Natural killer cell (primary cell): ENCODE measurements at places on chromosomes 2 and 18. TPM values are rescaled to one million over a fixed set of nuclear protein-coding genes. Genes with fewer than 3 reads are reported as not detected.

- no peak for DNase-seq
These were observed 16.8 kb downstream of the GPD2 start for GRCh38 chr2:156452971-156453370.

DNA sequence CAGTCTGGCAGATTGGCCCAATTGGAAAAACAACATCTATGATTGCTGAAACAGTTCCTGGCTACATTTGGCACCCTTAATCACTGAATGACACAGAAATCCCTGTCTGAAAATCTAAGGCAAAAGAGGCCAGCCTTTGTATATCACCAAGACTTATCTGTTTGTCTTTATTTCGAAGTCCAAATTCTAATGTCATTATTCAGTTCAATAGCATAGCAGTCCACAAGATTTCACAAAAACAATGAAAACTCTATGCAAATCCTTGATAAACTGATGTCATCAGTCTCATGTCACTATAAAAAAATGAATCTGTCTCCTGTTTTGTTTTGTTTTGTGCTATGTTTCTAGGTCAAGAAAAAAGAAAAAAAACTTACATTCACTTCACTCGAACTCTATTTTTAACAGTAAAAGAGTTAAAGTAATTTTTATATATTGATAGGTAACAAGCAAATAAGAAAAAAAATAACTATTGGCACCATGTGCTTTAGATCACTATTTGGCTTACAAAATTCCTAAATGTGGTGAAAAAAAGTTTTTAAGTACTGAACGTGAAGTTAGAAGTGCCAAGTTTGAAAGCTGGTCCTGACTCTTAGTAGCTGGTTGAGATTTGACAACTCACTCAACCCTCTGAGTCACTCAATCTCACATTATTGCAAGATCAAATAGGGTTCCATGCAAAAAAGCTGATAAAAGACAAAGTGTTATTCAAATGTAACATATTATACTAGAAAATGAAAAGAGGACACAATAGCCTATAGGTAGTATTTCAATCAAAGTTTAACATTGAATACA, 359.3 kb downstream of the IRS1 start:
- no peak for DNase-seq

SLC40A1 gene
- total RNA-seq = 4.4 TPM

GATA6 gene
- total RNA-seq = 0.54 TPM

- DNase-seq = no peak
These were observed 12.3 kb downstream of the SCG2 start for GRCh38 chr2:223589901-223590300.

CTAGE1 gene
- not detected for total RNA-seq

TGFA gene
- 8.6 TPM for total RNA-seq

DNA sequence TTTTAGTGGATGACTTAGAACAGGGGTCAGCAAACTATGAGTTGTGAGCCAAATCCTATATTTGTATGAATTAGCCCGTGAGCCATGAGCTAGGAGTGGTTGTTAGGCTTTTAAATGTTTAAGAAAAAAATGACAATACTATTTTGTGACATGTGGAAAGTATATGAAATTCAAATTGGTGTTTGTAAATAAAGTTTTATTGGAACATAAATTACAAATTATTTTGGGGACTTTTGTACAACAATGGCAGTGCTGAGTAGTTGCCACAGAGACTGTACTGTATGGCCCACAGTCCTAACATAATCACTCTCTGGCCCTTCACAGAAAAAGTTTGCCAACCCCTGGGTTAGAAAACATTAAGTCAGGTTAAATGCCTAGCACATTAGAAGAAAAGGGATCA, 26.1 kb downstream of the ADNP2 start:
- DNase-seq = no peak

DNA sequence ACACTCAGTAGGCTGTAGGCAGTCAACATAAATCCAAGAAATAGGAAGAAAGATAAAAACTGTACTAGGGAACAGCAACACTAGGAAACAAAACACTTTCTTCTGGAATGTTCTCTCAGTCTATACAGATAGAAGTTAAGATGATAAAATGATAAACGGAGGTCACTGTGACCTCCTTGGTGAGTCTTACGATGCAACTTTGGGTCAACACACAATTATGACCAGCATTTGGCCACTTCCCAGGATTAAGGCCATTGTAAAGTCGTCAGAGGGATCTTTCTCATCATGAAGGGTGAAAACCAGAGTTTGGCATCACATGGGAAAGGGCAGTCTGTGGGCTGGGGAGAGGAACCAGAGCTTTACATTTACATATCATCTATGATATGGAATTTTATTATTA, 33.4 kb downstream of the LAMA3 start:
- no peak for DNase-seq

DNA sequence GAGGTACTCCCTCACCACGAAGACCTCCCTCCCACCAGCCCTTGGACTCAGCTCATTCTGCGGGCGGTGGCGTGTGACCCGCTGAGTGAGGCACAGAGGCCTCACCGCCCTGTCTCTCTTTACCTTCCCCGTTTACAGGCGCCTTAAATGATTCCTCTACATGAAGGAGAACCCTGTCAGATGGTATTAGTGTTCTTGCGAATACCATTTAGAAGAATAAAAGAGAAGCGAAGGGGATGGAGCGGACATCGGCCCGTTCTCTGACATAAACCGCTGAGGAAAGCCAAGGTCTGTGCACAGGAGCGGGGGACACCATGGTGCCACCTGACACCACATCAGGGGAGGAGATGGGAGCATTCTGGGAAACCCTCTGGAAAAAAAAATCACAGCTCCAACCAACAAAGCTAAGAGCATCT, 179.8 kb downstream of the HDAC4 start:
- no peak for DNase-seq

DNA sequence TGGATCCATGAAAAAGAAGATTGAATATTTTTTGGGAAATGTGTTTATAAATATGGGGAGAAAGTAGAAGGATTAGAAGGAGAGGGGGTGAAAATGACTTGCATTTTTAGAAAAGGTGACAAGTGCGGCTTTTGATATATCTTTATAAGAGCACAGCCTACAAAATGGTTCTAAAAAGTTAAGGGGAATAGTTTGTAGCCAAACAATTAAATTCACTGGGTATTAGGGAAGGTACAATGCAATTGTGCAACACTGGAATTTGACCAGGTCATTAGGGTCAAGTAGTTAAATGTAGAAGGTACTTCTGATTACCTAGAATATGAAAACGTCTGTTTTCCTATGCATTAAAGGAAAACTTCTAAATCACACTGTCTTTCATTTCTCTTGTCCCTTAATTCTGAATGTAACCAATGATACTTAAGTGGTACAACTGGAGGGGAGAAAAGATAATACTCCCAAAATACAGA, 44.5 kb upstream of the SERTAD2 start:
- DNase-seq = no peak

SPRED2 gene
- total RNA-seq = 8.3 TPM

DNA sequence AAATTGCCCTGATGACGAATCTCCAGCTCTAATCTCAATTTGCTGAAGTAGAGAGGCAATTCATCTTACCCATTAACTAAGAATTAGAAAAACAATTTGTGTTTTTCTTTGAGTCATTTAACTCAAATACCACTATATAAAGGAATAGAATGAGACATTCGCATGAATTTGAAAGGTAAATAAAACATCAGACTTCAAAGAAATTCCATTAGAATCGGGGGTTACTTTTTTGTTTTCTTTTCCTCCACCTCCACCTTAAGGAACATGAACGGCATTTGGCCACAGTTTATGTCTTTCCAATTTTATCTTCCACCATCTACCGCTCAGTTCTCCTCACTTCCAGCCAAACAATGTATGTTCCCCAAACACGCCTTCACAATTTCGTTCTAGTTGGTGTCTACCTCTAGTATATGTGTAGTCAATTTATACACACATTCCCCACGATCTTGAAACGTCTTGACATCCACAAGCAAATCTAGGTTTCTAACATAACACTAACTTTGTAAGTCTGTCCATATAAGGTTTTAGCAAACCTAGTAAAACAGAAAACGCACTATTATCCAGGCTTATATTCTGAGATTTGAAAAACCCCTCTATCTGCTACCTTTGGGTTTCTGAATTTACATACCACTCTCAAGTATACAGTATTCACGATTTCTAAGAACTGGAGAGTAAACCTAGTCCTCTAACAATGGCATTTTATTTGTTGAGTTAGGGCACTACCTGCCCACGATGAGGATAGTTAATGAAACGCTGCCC, 1.2 kb upstream of the SMCHD1 start:
- no peak for DNase-seq

DNA sequence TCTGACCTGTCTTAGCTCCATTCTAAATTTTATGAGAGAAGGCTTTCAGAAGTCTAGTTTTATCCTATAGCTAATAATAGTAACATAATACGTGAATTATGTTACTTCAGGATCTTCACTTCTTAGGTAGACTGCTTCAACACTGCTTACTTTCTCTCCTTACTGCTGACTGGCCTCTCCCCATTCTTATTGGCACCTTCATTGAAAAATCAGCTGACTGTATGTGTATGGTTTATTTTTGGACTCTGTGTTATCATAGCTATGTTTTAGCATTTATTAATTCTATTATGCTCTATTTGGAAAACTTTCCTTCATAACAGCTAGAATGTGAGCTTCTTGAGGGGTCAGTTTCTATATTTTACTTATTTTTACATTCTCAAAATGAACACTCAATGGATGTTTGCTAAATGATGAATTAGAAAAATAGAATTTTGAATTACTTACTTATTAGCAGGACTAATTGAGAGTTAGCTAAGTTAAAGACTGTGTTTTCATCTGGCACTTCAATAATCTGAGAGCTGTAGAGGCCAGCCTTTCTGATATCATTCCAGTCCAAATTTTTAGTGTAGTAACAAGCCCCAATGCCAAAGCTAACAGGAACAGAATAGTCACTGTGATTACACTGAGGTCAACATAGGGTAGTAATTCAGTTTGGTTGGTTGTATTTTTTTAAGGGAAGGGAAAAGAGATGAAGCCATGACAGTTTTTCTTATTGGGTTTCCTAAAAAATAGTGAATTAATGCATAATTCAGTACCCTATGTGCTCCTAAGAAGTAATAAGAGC, 92.3 kb downstream of the TTC27 start:
- no peak for DNase-seq

AQP12B gene
- not detected for total RNA-seq

DNA sequence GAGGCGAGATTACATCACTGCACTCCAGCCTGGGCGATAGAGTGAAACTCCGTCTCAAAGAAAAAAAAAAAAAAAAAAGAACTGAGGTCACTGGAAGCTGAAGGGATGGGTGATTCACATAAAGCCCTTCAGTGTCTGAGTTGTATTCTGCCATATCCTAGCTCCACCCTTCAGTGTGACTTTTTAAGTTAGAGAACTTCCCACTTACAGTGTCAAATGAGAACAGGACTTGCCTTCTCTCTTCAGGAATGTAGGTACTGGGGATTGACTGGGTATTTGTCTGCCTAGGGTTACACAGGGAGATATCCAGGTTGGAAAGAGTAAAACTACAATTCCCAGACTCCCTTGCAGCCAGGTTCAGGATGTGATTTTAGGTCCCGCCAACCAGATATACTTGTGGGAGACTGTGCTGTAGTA, 37.9 kb downstream of the EHD3 start:
- no peak for DNase-seq

NOL4 gene
- total RNA-seq = not detected

DNA sequence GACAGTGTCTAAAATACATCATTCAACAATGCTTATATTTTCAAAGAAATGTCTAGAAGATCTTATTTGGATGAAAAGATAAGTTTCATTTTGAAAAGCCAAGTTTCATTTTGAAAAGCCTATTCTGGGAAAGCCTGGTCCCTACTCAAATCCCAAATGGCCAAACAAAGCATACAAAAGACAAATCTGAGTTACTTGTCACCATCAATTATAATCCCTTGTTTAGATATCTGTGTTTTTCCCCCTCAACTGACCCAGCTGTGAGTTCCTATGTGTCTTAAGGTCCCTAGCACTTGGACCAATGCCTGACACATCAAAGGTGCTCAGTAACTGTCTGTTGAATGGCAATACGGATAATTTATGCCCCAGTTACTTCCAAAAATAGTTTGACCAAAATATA, 52.3 kb upstream of the THOC1 start:
- DNase-seq = no peak

CRYGD gene
- total RNA-seq = not detected

DNA sequence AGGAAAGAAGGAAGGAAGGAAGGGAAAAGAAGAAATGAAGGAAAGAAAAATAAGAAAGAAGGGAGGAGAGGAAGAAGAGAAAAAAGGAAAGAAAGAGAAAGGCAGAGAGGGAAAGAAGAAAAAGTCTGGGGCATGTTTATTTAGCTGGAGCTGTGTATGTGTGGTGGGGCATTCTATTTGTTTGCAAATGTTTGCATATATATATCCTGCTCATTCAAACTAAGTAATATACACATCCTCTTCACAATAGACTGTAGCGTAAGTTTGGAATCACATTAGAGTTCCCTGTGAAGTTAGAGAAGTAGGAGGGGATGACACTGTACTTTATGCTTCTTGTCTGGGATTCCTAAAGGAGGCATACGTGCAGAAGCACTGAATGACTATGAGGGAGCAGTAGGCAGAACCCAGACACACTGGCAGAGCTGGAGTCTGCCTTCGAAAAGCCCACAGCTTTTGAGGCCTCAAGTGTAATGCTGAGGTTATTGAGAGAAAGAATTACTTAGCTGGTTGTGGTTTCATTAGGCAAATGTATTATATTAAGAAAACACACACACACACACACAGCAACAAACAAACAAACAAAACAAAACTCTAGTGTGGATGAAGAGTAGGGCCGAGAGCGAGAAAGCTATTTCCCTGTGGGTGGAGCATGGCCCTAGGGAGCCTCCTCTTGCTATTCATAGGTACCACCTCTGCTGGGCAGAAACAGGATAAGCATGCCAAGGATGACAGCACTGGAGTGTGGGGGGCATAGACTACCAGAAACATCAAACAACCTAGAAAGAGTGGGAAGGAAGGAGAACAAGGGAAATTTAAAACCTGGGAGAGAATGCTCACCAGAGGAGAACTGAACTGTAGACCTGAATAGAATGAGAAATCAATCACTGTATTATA, 905.1 kb upstream of the NXPH2 start:
- DNase-seq = no peak

DNA sequence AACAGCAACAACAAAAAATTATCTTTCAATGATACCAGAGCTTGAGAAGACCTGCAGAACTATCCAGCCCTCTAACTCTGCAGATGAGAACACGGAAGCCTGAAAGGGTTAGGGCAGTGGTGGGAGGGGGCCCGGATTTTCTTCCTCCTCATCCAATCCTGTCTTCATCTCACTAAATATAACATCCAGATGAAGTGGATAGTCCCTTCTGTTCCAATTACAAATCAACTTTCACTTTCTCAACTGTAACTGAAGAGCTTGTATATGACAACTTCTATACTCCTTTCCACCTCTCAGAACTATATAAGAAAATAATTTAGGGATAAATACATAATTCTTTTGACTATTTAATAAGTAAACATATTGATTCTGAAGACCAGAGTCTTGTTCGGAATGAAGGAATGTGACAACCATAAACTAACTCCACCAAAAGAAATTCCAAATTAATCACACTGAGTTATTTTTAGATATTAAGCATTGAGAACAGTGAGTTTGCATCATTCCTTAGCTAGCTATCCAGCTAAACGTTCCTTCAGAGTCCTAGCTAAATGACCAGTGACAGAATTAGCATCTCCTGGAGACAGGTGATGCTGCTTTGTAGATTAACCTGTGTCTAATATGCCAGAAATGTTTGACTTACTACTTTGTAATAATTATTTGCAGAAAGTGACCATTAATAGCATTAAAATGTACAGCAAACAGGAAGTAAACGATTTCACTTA, 32.7 kb downstream of the SFT2D3 start:
- DNase-seq = no peak

AFF3 gene
- 5.6 TPM for total RNA-seq

TMX3 gene
- 60.2 TPM for total RNA-seq

LGALSL gene
- total RNA-seq = 1.3 TPM

RAPGEF4 gene
- not detected for total RNA-seq

HOXD12 gene
- not detected for total RNA-seq

ALPG gene
- total RNA-seq = not detected

CHMP3 gene
- 49.3 TPM for total RNA-seq
